ENCODE measurements at places on chromosomes 5 and 9.

- DNase-seq = no peak
Measured at GRCh38 chr9:36729906-36730305, 157.2 kb downstream of the MELK start.

- no peak for DNase-seq
Measured at GRCh38 chr9:6564868-6565267, 80.7 kb downstream of the GLDC start.

DNA sequence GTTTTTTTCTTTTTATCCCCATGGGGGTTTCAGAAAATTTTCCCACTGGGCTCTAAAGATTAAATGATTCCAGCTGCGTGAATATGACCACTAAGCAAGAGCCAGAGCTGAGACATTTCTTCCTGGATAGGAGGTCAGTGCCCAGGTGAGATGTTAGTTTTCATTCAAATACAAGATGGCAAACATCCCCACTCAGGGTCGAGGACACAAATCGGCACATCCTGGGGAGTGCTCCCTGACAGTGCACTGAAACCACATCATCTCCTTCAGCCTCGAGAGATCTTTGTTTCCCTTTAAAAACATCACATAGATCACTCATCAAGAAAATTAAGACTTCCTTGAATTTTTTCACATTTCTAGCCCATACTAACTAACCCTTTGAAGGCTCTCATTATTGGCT, 273.2 kb upstream of the PANK3 start:
- no peak for DNase-seq

- no peak for DNase-seq
Measured at GRCh38 chr5:78974601-78975000, 10.5 kb downstream of the ARSB start.

GRCh38 chr5:87121304-87122150, 146.2 kb upstream of the RASA1 start:
- no peak for DNase-seq

GRCh38 chr9:127980060-127980705, 606 bp downstream of the EEIG1 start:
- no peak for DNase-seq

- DNase-seq = no peak
Measured at GRCh38 chr9:115398996-115399395, 281.0 kb upstream of the TNC start.
